ENCODE measurements at places on chromosomes 16 and 17.

- no peak for DNase-seq
Observed at GRCh38 chr16:54194334-54194743, 92.2 kb downstream of the IRX3 start.

DNA sequence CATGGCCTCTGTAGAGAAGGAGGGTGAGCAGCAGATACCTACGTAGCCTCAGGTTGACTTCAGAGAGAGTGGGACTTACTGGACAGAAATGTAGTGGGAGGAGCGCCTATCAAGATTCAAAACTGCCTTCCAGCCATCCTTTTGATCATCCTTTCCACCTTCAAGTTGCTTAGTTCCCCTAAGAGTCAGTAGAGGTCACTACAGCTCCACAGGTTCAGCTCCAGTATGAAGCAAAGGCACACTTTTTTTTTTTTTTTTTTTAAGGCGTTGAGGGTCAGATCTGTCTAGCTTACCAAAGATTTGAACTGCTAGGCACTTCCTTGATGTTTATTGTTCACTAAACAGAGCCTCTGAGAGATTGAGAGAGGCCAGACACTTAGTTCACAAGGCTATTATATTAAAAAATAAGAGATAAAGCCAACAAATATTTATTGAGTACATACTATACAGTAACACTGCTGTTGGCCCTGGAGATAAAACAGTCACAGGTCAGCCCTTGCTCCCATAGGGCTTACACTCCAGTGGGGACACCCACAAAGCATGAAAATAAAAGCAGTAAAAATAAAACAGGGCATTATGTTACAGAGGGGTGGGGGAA is 3.1 kb downstream of the RNF227 start:
- DNase-seq = peak; percentile 15

DNA sequence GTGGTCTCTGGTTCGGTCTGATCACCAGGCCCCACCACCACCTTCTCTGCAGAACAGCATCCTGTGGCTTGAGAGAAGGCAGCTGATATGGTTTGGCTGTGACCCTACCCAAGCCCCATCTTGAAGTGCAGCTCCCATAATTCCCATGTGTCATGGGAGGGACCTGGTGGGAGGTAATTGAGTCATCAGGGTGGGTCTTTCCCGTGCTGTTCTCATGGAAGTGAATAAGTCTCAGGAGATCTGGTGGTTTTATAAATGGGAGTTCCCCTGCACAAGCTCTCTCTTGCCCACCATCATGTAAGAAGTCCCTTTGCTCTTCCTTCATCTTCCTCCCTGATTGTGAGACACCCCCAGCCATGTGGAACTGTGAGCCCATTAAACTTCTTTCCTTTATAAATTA is 352.3 kb upstream of the CDH5 start:
- no peak for DNase-seq

- DNase-seq = no peak
Observed at GRCh38 chr16:4275861-4276260, 3.0 kb upstream of the TFAP4 start.

DNA sequence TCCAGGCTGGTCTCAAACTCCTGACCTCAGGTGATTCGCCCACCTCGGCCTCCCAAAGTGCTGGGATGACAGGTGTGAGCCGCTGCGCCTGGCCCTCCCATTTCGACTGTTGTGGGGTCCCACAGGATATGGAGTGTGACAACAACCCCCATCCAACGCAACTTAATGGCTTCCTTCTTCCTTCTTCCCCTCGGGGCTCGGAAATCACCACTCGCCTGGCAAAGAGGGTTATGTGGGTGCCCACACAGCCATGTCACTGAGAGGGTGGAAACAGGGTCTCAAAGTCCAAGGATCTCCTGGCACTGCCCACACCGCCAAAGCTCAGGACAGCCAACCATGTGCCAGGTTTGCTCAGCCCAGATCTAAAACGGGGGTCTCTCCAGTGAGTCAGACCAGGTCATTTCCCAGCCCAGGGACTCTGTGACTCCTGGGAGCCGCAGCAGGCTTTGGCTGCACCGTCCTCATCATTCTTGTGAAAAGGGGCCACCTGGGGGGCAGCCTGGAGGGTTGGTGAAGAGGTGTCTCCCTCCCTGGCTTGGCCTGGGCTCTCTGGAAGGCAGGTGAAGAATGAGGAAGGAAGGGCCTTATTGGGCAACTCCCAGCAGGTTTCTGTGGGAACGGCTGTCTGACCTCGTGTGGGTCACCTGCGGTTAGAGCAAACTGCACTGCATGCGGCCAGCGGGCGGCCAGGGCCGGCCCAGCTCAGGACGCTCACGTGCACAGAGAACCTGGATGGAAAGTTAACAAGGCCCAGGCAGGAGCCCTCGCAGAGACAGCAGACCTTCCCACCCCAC is 25.3 kb upstream of the LITAF start:
- DNase-seq = peak; percentile 39

DNA sequence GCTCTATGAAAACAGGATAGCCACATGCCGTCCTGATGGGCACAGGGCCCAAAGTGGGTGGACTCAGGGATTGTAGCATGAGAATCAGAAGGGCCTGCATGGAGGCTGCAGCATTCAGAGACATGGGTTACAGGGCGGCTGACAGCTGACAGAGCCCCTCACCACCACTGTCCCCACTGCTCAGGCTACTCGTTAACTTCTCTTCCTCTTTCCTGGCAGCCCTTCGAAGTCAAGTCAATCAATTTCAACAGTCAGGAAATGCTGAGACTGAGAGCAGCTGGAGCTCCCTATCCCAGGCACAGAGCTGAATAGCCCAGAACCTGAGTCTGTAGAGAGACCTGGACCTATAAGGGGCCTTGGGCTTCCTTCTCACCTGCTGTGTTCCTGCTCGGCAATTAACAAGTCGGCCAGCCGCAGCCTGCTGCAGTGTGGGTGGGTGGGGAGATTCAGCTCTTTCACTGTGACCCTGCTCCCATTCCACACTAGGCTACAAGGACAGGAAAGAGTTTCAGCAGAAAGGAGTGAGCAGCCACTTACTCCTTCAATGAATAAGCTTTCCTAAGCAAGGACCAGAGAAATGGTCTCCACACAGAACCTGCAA is 76.9 kb downstream of the TEX14 start:
- no peak for DNase-seq

- no peak for DNase-seq
Observed at GRCh38 chr17:53619025-53619424, 203.7 kb upstream of the KIF2B start.

DNA sequence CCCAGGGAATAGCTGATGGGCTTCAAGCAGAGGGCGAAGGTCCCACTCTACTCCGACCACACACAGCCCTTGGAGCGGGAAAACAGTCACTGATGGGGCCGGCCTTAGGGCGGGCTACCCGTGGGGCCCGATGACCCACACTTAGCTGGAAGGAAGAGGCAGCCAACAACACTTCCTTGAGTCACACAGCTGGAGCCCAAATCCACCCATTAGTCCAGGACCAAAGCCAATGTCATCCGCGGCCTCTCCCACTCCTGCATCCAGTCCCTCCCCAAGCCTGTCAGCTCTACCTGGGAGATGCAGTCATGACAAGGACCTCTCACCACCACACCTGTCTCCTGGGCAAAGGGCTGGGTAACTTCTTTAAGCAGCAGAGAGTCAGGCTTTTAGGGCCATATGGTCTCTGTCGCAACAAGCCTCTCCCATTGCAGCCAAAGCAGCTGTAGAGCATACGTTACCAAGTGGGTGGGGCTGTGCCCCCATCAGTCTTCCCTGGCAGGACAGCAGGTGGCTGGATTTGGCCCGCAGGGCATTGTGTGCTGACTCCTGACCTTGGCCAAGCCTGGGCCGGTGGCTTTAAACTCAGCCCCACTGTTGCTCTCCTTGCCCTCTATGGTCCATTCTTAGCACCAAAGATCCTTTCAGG is 110.7 kb downstream of the SOCS1 start:
- DNase-seq = no peak

All from NCI-H774 (cell line).